Neuronal stem cell (in vitro differentiated cells): ENCODE measurements at places on chromosomes 6 and 20.

- no peak for DNase-seq
These were observed 16.8 kb upstream of the PHACTR3 start for GRCh38 chr20:59587570-59587969.

GRCh38 chr6:108653949-108654348, 93.2 kb downstream of the FOXO3 start:
- no peak for DNase-seq

DNA sequence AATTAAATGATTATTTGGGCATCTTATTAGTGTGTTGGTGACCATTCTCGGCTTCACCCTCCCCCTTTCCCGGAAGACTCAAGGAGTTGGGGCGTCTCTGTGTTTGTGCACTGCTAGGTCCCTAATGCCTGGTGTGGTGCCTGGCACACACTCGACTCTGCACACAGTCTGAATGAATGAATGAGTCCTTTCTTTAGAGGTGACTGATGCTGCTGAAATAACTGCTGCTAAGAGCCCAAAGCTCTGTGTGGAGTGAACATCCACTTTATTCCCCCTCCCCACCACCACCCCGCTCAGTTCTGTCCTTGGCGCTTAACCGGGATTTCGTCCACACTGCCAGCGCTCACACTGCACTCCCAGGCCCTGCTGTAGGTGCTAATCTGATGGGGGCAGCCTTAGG, 1.2 kb upstream of the PHACTR3 start:
- no peak for DNase-seq

DNA sequence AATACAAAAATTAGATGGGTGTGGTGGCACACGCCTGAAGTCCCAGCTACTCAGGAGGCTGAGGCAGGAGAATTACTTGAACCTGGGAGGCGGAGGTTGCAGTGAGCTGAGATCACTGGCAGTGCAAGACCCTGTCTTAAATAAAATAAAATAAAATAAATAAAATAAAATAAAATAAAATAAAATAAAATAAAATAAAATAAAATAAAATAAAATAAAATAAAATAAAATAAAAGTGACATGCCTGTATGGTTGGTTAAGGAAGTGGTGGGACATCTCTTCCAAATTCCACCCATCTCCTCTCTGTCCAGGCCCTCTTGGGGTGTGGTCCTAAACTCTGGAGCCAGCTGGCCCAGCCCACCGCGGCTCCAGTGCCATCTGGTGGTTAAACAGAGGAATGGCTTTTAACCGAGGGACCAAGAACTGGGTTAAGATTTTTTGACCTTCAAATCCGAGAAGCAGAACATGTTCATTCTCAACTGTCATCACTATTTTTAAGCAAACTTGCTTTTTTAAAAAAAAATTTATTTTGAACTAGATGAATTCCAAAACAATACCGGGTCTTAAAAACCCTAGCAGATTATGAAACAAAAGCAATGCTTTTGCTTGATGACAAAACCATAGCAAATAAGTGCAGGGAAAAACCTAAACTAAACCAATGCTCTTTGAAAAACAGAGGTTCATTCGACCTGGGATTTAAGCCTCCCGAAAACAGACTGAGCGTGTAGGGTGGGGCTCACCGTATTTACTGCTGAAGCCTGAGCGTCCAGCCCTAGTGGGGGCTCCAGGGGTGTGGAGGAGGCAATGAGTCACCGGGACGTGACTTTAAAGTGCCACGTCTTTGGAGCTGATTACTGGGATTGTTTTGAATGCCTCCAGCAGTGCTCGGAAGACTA, 68.8 kb downstream of the CDC5L start:
- DNase-seq = peak; percentile 21

- no peak for DNase-seq
These were observed 7.7 kb downstream of the CDH4 start for GRCh38 chr20:61259741-61260140.

GRCh38 chr6:81683912-81684311, 68.6 kb downstream of the TENT5A start:
- no peak for DNase-seq

- no peak for DNase-seq
These were observed 19.7 kb upstream of the GTSF1L start for GRCh38 chr20:43746344-43747137.

GRCh38 chr6:11970114-11970513, 42.0 kb upstream of the HIVEP1 start:
- DNase-seq = no peak

GRCh38 chr20:61556673-61557072, 304.6 kb downstream of the CDH4 start:
- no peak for DNase-seq
